ENCODE measurements at places on chromosomes 2 and 18.

DNA sequence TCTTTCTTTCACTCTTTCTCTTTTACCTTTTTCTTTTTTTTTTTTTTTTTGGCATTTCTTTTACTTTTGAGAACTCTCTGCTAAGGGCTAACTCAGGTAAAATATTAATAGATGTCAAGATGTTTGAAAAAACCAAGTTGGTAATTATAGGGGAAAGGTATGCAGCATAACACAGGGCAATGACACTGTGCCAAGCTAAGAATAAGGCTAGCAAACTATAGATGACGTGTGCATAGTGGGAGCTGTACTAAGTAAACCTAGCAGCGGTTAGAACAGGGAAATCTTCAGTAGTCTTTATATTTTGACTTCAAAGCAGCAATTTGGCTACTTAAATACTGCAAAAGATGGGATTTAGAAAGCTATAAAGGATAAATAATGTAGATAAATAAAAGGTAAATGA, 415.4 kb upstream of the RGPD4 start:
- DNase-seq: no peak

DNA sequence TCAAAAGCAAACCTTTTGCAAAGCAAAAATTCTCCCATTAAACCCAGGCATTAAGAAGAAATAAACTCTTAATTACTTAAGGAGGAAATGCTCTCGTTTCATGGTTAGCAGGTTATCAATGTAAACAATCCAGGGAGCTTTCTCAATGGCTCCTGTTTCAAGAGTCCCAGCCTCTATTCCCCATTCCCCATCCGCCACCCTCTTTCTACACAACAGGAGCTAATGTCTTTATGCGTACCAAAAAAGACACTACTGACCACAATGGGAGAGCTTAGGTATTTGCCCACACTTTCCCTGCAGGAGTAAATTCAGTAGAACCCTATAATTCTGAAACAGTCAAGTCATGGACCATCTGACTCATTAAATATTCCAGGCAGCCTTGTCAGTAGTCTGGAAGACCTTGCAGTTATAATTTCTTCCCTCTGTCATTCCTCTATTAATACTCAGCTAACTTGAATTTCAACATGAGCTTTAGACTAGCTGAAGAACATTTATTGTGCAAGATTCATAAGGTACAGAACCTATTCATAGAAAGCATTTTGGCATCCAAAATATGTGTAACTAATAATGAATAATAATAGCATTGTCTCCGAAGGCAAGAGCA, 48.6 kb downstream of the SLC8A1 start:
- DNase-seq: no peak

GRCh38 chr2:96537066-96537733, 648 bp downstream of the ARID5A start:
- peak; percentile 79 for DNase-seq

DNA sequence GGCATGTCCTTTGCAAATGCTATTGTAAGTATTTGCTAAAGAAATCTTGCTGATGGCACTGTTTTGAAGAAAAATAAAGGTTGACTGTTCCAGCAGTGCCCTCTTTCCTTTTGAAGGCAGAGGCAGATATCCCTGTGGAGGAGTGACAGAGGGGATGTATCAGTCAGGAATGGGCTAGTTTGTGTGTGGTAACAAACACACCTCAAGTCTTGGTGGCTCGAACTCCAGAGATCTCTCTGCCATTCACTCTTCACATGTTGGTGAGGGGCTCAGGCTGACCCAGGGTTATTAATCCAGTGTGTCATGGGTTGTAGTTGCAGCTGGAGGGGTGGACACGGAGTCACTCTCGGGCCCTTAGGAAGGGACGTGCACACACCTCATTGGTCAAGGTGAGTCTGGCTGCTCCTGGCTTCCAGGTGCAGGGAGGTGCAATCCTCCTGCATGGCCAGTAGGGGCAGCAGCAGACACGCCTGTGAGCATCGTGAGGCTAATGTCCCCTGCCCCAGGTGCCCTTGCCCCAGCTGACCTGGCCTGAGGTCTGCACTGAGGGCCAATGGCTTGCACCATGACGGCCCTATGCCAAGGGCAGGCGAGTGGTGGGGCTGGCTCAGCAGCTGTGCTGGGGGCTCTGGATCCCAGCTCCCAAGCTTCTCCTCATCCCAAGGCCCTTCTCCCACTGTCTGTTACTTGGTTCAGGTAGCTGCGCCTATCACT, 146.5 kb downstream of the ASB1 start:
- no peak for DNase-seq

- no peak for DNase-seq
Measured at GRCh38 chr2:155364766-155365165, 666.3 kb downstream of the KCNJ3 start.

GRCh38 chr2:200615247-200615646, 29.4 kb downstream of the AOX1 start:
- DNase-seq: no peak

GRCh38 chr2:19141234-19142004, 217.0 kb downstream of the OSR1 start:
- no peak for DNase-seq

- DNase-seq: no peak
Measured at GRCh38 chr2:43217228-43218154, 8.9 kb downstream of the ZFP36L2 start.

DNA sequence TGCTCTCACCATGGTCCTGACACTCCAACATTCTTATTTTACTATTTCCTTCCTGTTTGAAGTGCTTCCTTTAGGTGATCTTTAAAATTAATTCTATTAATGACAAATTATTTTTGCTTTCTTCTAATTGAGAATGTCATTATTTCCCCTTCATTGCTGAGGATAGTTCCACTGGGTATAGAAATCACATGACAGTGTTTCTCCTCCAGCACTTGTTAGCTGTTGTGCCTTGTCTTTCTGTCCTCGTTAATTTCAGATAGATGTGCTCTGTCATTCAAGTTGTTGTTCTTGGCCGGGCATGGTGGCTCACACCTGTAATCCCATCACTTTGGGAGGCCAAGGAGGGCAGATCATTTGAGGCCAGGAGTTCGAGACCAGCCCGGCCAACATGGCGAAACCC, 321.0 kb upstream of the RAB6C start:
- DNase-seq: no peak

GRCh38 chr18:75473316-75473715, 45.8 kb upstream of the SMIM21 start:
- DNase-seq: no peak

DNA sequence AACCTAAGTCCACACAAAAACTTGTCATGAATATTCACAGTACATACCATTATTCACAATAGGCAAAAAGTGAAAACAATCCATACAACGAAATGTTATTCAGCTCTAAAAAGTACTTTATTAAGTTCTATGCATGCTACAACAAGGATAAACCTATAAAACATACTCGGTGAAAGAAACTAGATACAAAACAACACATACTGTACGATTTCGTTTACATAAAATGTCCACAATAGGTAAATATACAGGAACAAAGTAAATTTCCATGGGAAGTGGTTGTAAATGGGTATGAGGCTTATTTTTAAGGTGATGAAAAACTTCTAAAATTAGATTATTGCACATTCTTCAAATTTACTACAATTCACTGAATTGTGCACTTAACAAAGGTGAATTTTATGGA, 8.0 kb downstream of the DSC3 start:
- DNase-seq: no peak

DNA sequence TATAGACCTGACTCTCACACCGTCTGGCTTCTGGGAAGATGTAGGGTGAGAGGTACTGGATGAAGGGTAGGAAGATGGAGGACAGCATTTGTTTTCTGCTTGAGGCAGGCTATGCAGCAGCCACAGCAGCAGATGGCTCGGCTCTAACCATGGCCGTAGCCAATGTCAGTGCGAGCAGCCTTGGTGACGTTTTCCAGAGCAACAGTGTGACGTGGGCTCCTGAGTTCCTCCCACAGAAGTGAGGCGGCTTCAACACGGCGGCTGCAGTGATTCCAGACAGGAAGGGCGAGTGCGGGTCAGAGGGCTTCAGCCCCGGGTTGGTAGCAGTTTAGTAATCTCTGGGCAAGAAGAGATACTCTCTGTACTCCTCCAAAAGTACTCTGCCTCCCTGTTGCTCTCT, 133.0 kb upstream of the MYT1L start:
- DNase-seq: no peak

DNA sequence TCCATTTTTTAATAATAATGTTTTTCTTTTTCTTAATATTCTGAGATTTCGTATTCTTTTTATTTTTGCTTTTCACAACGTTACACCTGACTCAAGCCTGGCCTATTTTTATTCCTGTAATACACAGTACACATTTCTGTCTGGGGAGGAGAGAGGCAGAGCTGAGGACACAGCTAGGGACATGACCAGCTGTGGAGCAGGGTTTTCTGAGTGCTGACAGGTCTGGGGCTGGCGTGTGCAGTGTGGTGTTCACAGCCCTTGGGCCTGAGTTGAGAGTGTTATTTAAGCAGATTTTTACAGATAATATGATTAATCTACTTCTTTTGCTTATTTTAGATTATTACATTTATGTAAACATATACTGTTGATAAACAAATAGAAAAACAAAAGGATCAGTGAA, 55.9 kb downstream of the ZAP70 start:
- no peak for DNase-seq

GRCh38 chr2:173101687-173102086, 26.0 kb downstream of the MAP3K20 start:
- no peak for DNase-seq

- no peak for DNase-seq
Measured at GRCh38 chr2:152166633-152167032, 8.9 kb downstream of the STAM2 start.

DNA sequence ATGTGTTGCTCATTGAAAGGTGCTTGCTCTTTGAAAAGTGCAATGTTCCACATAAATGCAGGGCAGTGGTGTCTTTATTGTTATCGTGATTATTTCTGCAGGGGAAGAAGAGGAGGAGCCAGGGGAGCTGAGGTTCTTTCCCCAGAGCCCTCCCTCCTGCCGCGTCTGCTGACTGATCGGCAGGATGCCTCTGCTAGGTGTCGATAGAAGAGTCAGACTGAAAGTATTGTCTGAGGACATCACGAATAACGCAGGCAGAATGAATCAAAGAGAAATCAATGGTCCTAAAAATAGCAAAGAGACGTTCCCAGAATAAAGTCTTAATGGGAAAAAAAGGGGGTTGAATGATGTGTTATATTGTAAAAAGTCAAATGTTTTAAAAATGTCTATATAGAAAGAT, 47.4 kb upstream of the SIX3 start:
- DNase-seq: no peak

DNA sequence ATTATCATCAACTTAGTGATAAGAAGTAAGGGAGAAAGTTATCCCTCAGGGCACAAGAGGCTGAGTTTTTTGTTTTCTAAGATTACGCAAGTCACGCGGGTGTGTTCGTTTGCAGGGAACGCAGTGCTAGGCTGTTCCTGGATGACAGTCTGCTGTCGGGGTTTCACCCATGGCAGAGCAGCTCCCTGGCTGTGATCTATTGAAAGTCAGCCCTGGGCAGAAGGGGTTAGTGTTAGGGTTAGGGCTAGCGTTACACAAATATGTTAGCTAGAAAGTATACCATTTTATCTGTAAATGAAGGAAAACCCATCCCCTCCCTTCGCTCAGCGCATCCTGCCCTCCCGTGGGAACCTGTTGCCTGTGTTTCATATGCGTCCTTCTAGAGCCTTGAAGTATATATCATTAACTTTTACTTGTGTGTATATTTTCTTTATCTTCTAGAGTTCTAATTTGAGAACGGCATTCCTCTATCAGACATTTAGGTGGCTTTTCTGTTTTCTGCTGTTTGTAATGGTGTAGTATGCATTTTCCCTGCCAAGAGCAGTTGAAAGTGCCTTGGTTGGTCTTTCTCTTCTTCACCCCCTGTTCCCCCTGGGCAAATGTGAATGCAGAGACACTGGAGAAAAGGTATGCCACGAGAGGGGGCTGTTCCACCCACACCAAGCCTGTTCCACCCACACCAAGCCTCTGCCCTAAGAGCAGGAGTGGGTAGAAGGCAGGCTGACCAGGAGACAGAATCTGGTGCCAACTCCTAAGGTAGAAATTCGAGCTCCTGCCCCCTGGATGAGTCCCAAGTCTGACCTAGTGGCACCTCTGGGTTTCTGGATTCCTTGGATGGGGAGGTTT, 47.0 kb downstream of the ARMC9 start:
- DNase-seq: peak; percentile 19

DNA sequence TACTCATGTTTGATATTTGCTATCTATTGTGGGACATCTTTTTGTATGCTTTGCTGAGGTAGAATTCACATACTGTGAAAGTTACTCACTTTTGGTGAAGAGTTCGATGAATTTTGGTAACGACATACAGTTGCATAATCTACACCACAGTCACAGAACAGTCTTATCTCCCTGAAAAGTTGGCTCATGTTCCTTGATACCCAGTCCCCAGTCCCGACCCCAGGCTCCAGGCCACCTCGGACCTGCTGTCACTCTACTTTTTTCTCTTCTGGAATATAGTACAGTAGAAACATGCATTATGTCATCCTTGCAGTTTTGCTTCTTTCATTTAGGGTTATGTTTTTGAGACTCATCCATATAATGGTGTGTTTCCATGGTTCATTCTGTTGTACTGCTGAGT, 191.7 kb downstream of the FAM210A start:
- no peak for DNase-seq

DNA sequence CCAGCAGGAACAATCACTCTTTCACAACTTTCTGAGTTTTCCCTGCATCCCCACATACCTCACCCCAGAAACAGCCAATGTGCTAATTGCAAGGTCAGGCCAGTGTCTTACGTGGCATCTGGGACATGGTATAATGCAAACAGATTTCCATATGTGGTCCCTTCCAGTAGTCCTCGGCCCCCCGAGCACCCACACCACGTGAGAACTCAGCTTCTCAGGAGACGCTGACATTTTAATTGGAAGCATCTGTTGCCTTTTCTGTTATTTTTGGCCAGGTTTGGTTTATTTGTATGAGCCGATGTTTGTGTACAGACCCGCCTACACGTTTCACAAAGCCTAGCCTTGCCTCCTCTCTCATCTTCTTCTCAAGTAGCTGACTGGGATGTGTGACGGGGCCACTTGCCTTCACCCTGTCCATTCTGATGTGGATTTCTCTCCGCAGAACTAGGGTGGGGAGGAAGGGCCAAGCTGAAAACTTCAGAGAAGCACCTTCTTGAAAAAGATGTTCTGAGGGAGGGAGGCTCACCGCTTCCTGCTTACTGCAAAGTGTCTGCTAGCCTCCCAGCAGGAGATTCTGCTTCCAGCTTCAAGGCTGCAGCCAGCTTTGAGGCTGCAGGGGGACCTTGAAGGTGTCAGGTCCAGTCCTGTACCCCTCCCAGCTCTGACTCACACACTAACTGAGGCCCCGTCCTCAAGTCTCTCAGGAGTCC, 109.6 kb upstream of the SLC14A2 start:
- DNase-seq: no peak

GRCh38 chr2:202261531-202261930, 4.0 kb upstream of the NOP58 start:
- no peak for DNase-seq

- DNase-seq: no peak
Measured at GRCh38 chr2:176753752-176754474, 458.7 kb upstream of the HNRNPA3 start.

- no peak for DNase-seq
Measured at GRCh38 chr2:135951041-135951583, 34.3 kb downstream of the DARS1 start.

- DNase-seq: peak; percentile 64
Measured at GRCh38 chr2:62014102-62014501, 108.6 kb downstream of the COMMD1 start.

GRCh38 chr2:216430811-216431530, 18.7 kb downstream of the SMARCAL1 start:
- no peak for DNase-seq
